ENCODE measurements at places on chromosomes 4 and X.

- no peak for DNase-seq
Measured at GRCh38 chr4:87180767-87181166, 39.7 kb downstream of the KLHL8 start.

GRCh38 chrX:111308039-111308438, 37.8 kb upstream of the CAPN6 start:
- DNase-seq = no peak

GRCh38 chr4:137621056-137621455, 88.8 kb upstream of the PCDH18 start:
- peak; percentile 53 for DNase-seq

DNA sequence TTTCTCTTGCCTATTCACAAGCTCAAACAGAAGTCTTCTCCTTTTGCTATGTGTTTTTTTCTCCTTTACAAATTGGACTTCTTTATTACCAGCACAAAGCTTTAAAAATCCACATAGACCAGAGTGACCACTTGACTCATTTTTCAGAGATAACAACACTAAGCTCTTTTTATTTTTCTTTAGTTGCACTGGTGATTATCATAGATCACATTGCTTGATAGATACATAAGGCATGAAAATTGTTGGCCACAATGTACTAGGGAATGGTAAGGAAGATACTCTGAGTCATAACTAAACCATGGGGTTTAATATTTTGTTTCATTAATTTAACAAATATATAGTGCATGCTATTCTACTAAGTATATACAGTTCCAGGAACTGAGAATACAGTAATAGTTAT, 159.0 kb downstream of the GASK1B start:
- DNase-seq = no peak

DNA sequence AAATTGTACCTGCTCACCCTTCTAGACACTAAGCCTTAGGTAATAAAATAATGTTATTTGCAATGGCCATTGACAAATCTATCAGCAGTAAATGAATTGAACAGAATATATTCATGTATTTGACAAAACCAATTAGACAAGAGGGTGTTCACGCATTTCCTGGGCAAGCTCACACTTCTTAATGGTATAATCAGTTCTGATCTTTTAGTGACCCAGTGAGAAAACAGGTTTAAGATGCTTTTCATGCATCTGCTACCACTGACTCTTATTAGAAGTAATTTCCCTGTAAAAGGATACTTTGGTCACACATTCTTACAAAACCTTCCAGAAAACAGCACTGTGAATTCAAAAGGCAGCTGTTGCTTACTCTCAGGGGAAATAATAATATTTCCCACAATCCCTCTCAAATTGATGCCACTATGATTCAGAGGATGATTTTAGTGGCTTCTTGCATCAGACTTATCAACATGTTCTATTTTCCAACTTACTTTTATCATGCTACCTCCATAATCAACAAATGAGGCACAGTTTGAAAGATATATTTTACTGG, 313.9 kb upstream of the NWD2 start:
- no peak for DNase-seq

- DNase-seq = no peak
Measured at GRCh38 chr4:120844528-120844921, 78.0 kb downstream of the PRDM5 start.

- no peak for DNase-seq
Measured at GRCh38 chr4:98262431-98262830, 1.2 kb downstream of the RAP1GDS1 start.

GRCh38 chr4:182216005-182216404, 27.2 kb upstream of the TENM3 start:
- no peak for DNase-seq
